ENCODE measurements at places on chromosomes 13 and 19. TPM values are rescaled to one million over a fixed set of nuclear protein-coding genes. Genes with fewer than 3 reads are reported as not detected.

The PRODH2 gene
- total RNA-seq: not detected

The ZSCAN4 gene
- not detected for total RNA-seq

The MCF2L gene
- total RNA-seq: 1.7 TPM

The MEIOSIN gene
- total RNA-seq: not detected

All from natural killer cell (primary cell).